Hematopoietic multipotent progenitor cell treated with erythropoietin and hydrocortisone succinate and interleukin-3 and kit ligand, for 15 days (in vitro differentiated cells): ENCODE measurements at places on chromosomes 3 and 15.

DNA sequence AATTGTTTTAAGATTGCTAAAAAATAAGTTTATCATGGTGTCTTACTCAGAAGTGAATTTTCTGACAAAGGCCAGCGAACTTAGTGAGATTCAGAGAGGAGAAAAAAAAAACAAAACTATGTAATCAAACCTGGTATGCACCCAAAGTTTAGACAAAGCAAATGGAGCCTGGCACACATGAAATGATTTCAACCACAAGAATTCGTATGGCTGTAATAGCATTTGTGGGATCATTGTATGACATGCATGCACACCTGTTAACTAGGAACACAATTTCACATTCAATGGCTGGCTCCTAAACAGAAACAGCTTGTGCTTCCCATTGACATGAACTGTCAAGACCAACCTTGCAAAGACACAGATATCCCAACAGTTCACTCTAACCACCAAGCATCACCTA, 94.6 kb downstream of the ZIC4 start:
- no peak for DNase-seq

- no peak for DNase-seq
These were observed 140.3 kb upstream of the SEMA6D start for GRCh38 chr15:47577000-47577399.

GRCh38 chr3:32913790-32914446, 37.5 kb upstream of the CCR4 start:
- DNase-seq: no peak

GRCh38 chr3:157837336-157837735, 268.9 kb downstream of the SHOX2 start:
- no peak for DNase-seq

GRCh38 chr15:74387141-74387541, 19.7 kb upstream of the CYP11A1 start:
- DNase-seq: peak; percentile 30

DNA sequence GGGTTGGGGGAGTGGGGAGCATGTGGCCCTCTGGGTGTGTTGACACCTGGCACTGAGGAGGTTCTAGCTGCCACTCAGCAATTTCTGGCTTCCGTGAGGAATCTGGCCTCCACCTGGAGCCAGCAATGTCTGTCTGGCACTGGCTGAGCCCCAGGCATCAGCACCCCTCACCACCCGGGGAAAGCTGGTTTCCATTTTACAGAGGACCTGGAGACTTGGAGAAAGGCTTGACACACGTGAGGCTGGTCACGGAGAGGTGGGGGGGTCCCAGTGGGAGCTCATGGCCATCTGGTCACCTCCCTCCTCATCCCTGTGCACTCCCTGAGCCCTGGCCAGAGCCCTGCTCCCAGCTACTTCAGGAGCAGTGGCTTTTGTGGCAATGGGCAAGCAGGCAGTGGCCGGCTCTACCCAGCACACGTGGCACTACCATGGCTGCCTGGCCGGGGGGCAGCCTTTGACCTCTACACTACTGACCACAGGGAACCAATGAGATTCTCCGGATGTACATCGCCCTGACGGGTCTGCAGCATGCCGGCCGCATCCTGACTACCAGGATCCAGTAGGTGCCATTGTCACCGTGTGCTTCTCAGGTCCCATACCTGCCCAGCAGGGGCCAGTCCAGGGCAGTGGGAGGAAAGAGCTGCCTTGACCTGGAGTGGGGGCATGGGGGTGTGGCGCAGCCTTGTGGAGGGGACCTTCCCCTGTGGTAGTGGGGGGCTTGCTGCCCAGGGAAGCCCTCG, 28.5 kb downstream of the ACAD9 start:
- DNase-seq: no peak

GRCh38 chr15:98034731-98035130, 74.2 kb downstream of the ARRDC4 start:
- DNase-seq: no peak

- DNase-seq: no peak
These were observed 34.9 kb upstream of the GAP43 start for GRCh38 chr3:115588201-115589115.

DNA sequence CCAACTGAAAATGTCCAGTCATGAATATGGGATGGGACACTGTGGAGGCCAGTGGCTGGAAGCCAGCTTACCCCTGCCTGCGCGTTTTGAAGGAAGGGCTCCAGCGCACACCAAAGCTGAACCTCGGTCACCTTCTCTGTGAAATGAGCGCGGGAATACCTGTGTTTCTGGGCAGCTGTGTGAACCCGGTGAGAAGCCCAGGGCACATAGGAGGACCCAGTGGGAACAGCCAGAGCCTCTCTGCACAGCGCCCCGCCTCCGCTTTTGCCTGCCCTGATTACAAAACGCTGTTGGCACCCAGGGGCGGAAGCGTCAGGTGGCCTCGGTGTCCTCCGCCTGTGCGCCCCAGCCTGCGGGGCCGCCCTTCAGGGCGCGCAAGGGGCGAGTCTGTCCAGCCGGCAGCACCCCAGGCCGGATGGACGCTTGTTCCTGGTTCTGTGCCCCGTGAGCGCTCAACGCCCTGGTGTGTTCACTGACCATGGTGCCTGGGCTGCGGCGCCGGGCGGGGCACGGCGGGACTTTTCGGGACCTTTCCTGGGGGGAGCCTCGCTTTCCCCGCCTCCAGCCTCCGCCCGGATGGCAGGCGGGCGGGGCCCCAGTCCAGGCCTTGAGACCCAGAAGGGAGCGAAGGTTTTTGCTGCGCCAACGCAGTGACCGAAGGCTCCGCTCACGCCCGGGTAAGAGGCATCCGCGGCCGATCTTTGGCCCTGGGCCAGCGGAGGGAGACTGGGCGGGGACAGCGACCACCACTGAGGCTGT, at the start of gene SQOR:
Gene SQOR (plus strand): TSS at position 598 of the 759 bp plus-strand sequence. CDS start 23,895 bp downstream, outside the sequence.
- peak; percentile 33 for DNase-seq

DNA sequence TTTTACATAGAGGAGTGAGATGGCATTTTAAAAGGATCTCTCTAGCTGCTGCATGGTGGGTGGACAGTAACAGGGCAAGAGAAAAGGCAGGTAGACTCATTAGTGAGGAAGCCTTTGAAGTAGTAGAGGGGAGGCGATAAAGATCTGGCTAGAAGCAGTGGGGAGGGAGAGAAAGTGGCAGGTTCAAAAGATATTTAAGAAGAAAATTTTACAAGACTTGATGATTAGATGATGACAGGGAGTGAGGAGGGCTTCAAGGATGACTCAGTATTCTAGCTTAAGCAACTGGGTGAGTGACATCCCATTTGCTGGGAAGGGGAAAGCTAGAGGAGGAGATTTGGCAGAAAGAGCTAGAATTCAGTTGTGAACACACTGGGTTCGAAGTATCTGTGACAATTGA, 3.8 kb upstream of the BRPF1 start:
- DNase-seq: no peak

DNA sequence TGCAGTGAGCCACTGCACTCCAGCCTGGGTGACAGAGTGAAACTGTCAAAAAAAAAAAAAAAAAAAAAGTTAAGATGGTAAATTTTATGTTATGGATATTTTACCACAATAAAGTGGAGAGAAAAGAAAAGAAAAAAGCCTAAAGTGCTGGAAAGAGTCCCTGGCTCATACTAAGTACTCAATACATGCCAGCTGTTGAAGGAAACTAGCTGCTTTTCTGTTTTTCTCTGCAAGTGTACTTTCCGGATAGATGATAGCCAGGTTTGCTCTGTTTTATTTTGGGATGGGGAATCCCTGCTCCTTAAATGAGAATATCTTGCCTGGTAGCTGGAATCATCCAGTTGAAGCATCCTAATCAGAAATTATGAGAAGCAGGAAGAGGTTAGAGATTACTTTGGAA, 10.9 kb downstream of the EID1 start:
- no peak for DNase-seq

DNA sequence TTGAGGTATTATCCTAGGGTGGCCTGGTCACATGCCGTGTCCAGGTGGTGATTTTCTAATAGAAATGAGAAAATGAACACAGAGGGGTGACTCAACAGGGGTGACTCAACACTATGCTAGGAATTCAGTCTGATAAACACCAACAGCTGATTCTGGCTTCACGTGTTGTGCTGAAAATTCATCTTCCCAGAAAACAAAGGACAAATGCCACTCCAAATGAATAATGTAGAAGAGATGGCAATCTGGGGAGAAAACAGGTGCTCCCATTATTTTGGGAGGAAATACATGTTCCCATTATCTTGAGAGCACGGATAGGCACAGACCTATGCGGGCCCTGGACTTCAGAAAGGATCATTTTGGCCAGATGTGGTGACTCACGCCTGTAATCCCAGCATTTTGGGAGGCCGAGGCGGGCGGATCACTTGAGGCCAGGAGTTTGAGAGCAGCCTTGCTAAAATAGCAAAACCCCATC, 101.2 kb upstream of the MEX3B start:
- DNase-seq: no peak

DNA sequence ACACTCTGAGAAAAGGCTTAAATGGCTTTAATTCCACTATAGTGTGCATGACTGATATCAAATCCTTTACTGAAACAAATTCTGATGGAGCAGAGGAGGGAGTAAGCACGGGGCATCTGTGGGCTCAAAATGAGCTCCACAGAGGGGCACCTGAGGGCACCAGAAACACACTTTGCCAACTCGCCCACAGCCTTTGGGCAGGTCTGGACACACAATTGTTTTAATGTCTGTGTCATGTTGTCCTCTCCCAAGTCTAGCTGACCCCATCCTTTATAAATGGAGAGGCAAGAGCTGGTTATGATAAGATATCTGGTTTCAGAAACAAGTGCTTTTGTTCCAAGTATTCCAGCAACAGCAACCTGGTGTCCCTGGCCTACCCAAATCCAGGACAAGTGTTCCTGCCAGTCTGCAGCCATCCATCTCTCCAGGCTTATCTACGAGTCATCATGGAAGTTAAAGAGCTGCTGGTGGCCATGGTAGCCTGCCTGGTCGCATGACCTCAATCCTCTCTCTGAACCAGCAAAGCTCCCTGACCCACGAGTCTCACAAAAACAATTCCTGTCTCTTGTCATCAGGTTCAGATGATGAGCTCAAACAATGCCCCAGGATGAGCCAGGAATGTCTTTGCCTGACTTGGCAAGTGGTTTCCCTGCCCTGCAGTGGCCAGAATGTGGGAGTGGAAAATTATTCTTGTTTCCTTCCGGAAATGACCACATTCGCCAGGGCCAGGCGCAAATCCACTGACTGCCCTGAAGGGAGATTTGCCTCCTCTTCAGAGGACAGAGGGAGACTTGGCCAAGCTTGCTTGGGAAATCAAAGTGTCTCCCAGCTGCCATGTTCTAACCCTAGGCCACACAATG, 64.4 kb upstream of the TPM1 start:
- DNase-seq: no peak

GRCh38 chr3:105813710-105814109, 55.1 kb downstream of the CBLB start:
- DNase-seq: no peak

DNA sequence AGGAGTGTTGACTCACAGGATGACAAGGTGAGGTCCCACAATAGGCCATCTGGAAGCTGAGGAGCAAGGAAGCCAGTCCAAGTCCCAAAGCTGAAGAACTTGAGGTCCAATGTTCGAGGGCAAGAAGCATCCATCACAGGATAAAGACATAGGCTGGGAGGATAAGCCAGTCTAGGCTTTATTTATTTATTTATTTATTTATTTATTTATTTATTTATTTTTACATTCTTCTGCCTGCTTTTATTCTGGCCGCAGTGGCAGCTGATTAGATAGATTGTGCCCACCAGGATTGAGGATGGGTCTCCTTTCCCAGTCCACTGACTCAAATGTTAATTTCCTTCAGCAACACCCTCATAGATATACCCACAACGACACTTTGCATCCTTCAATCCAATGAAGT, 472.2 kb upstream of the DPPA4 start:
- DNase-seq: no peak

DNA sequence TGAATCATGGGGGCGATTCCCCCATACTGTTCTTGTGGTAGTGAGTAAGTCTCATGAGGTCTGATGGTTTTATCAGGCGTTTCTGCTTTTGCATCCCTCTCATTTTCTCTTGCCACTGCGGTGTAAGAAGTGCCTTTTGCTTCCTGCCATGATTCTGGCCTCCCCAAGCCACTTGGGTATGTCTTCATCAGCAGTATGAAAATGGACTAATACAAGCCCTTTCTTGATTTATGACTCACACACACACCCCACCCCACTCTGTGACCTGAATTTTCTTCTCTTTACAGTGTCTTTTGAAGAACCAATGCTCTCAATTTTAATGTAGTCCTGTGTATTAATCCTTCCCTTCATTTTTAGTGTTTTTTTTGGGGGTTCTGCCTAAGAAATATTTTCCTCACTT, 244.8 kb downstream of the PLCL2 start:
- no peak for DNase-seq

GRCh38 chr15:60328852-60329443, 68.8 kb downstream of the ANXA2 start:
- peak; percentile 19 for DNase-seq

DNA sequence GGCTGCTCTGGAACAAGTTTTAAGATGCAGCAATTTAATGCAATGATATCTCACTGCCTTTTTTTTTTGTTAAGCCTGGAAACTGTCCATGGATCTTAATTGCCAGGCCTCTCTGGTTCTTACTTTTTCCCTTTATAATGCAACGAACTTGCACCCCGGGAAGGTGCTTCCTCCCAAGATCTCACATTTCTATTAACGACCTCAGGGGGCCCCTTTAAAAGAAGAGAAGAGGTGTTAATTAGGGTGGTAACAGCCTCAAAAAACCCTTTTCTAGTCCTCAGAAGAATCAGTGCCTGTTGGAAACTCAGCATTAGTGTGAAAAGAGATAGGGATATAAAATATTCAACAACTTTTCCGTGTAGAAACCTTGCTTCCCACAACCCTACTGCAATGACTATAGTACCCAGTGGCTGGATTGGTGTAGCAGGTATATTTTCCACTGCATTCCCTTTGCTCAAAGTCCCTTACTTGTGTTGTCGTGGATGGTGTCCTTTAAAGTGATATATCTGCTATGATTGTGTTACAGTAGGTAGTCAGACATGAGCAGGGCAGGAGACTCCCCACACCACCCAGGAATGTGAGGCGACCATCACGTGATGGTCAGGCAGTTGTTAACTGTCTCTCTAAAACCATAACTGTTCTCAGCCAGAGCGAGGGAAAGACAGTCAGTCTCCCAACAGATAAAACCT, 121.8 kb downstream of the CTNNB1 start:
- DNase-seq: no peak

DNA sequence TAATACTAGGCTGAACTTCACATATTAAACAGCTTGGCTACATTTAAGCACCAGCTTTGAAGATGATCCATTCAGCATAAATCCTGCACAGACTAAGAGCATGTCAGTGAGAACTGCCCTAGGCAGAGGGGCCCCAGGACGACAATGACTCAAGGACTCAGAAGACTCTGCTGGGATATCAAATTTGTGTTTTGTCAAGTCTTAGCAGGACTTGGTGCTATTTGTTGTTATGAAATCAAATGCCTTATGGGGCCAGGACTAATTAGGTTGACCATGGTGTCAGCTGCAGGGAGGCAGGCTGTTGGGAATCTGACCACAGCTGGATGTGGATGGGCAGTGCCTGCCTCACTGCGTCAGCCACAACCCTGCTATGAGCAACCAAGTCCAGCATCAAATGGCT, 91.8 kb downstream of the RYR3 start:
- DNase-seq: no peak

GRCh38 chr15:61220125-61220524, 9.0 kb downstream of the RORA start:
- no peak for DNase-seq
